ENCODE measurements at places on chromosomes 12 and 14.

DNA sequence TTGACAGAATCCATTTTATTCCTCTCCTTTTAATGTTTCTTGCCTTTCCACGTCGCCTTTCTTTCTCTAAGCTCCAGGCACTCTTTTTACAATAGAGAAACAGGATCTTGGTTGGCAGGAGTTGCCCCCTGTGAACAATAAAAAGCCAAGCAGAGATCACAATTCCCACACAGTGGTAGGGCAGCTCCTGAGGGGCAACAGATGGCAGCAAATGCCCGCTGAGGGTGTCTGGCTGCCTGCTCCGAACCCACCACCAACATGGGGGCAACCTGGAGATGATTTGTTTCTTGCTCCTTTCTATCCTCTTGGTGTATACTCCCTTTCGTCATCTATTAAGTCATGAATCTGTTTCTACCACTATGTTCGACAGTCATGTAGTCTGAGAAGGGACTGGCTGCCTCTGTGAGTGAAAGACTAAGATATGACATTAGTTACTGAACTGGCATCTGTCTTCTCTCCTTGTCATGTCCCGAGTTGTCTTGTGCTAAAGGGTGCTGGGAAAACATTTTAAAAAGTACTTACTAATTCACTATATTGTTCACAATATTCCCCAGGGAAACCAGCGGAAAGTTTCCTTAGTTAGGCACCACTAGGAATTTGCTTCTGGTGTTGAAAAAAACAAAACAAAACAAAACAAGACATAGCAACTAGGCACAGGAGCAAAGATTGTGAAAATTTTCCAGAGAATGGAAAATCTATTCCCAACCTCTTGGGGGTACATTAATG, 170.1 kb downstream of the STXBP6 start:
- DNase-seq: no peak

DNA sequence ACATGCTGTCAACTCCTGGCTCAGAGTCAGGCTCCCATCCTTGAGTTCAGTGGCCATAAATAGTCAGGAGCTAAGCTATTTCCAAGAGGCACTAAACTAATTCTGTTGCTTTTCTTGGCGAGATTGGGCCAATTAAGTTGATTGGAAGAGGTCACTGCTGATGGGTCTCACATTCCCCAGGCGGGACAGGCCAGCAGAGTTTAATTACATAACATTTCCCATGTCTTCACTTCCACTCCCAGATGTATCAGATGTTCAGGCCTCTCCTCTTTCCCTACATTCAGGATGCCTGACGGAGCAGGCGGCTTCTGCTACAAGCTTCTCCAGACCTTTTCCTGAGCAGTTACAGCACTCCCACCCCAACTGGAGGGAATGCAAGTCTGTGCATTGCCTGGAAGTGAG, 5.3 kb downstream of the NTF3 start:
- DNase-seq: no peak

DNA sequence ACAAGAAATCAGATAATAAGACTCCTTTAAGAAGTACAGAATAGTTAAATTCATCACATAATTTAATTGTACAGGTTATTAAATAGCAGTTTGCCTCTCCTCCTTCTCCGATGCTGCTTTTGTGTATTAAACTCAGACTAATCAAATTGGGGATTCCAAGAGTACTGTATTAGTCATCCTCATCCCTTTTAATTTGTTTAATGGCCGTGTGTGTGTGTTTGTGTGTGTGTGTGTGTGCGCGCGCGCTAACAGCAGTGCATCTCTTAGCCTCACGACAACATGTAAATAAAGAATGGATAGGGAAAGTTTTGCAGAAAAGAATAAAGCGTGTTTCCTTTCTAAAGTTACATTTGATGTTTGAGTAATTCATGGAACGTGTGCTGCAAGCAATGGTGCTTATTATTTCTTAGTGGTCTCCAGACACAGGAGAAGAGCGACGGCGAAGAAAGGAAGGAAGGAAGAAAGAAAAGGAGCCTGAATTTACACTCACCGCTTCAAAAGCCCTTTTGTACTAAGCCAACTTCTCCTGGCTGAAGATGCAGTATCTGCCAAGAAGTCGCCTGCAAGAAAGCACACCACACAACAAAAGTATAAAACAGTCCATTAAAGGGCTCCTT, 220.3 kb downstream of the ASCL1 start:
- DNase-seq: no peak

GRCh38 chr12:23686095-23686494, 263.4 kb downstream of the SOX5 start:
- DNase-seq: no peak

- no peak for DNase-seq
These were observed 1.3 kb downstream of the GPRC5A start for GRCh38 chr12:12892681-12893141.

- no peak for DNase-seq
These were observed 350.4 kb downstream of the TMEM121 start for GRCh38 chr14:105876829-105877228.

DNA sequence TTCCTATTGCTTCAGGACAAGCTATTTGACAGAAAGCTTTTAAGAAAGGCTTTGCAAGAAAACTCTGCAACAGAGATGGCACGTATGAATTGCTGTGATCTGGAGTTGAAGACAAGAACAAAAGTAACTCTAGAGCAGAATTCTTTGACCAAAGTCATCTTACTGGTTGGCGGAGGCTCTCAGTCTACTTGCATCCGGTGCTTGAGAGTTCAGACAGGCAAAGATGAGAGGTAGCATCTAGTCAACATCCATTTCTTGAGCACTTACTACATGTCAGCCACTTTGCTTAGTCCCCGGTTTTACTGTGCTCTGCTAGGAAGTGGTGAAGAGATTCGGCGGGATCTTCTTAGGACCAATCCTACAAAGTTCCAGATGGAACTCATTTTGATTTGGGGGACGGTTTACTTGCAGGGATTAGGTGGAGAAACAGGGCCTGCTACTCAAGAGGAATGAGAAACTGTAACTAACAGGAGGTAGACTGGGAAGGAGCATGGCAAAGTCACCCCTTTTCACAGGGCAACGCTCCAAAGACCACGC, 404 bp upstream of the CCDC91 start:
- DNase-seq: no peak

DNA sequence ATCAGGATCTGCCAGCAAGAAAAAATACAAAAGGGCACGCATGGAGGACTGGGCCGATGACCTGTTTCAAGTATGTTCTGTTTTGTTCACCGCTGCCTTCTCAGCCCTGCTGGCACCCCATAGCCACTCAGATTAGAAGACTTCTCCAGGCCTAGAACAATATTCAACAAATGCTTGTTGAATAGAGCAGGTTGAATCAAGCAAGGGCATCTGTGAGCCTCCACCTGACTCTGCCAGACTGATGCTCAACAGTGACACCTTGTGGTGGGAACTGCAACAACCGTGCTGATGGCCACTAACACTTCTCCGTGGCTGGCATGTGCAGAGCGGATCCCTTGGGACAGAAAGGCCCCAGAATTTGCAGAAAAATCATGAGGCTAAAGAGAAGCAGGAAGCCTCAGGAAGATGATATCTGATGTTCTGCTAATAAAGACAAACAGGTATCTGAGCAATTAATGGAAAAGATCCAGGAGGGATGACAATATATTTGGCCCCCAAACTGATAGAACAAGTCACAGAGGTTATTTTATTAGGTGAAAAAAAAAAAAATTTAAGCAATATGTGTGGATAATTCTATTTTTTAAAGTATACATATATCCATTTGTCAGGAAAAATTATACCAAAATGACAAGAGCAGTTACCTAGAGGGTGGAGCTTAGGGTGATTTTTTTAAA, 114.3 kb downstream of the KSR2 start:
- DNase-seq: peak; percentile 36

GRCh38 chr12:53324113-53324778, 2.8 kb upstream of the AAAS start:
- DNase-seq: peak; percentile 42

- DNase-seq: no peak
These were observed 252.4 kb upstream of the TBX3 start for GRCh38 chr12:114936148-114937079.

- DNase-seq: no peak
These were observed 33.4 kb upstream of the PNMA1 start for GRCh38 chr14:73747379-73748211.

DNA sequence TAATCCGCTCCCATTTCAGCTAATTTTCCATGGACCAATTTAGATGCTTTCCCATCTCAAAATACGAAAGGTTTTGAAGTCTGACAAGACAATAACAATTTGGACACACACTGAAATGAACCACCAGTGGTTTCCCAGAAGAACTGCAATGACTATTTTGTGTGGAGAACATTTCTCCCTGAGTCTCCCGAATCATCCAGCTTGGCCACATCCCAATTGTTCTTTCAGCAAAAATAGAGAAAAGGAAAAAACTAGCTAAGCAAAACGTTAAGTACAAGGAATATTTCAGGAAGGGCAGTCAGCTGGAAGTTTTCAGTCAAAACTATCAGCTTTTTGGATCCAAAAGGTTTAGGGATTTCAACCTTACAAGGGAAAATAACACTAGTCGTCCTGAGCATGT, 390.6 kb downstream of the KCNH5 start:
- DNase-seq: no peak

DNA sequence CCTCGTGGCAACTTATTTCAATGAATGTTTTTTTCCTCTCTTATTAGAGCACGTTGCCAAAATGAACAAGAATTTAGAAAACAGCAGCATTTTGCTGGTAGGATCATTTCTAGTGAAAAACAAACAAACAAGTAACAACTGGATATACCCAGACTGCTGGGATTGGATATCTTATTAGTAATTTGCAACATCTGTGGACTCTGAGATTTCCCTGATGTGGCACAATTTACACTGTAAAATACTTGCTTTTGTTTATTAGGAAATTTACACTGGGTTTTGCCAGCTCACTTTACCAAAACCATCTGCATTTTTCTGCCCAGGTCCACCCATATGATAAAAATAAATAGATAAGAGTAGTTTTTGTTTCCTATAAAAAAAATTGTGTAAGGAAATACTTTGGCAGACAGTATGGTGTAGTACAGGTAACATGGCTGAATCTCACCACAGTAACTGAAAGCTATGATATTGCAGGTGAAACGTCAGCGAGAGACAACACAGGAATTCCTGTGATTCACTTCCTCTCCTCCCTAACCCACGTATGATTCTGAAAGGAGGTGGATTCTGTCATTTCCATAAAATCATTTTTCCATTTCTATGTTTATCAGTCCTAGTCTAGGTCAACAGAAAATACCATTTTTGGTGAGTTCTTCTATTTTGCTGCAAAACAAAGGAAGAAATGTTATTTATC, 176.2 kb upstream of the NOVA1 start:
- no peak for DNase-seq

GRCh38 chr14:89723930-89724627, 230.5 kb downstream of the EFCAB11 start:
- no peak for DNase-seq

GRCh38 chr14:30854492-30854891, 19.9 kb upstream of the COCH start:
- DNase-seq: no peak

DNA sequence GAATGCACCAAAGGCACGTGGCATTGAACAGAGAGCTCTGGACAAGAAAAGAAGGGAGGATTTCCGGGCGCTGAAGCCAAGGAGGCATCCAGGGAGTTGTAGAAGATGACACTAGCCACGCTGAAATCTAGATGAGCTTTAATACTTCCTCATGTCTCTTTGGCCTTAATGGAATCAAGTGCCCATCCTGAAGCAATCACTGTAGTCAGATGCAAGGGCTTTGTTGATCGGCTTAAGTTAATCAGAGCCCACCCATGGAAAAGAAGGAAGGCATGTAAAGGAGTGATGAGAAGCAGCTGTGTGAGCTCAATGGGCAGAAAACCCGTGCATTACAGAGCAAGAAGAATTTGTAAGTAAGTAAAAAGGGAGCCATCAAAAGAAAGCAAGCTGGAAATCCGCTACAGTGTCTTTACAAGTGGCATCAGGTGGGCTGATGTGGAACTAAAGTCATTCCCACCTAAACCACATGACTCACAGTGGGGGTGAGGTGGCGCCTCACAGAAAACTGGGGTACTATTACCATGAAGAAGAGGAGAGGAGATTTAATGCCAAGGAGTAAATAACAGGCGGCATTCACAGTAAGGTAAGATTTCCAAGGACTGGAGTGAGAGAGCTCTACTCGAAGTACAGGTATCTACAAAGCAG, 48.4 kb downstream of the NDUFA12 start:
- no peak for DNase-seq

DNA sequence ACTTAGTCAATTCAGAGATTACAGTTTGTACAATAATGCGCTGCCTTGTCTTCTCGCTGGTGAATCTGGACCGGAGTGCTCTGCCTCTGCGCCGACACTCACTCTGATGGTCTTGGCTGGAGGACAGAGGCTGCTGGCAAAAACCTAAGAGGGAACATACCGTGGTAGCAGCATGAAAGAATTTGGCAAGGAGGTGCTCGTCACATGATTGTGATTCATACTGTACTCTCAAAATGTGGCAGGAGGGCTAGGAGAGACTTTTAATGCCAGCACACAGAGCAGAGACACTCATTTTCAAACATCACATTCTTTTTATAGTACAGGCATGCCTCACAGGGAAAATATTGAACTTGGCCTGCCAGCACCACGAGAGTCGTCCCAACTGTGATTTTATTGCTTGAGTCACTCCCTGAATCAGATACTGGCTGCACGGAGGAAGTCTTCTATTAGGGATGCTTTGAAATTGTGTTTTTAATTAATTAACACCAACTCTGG, 67.8 kb downstream of the HMGA2 start:
- no peak for DNase-seq

DNA sequence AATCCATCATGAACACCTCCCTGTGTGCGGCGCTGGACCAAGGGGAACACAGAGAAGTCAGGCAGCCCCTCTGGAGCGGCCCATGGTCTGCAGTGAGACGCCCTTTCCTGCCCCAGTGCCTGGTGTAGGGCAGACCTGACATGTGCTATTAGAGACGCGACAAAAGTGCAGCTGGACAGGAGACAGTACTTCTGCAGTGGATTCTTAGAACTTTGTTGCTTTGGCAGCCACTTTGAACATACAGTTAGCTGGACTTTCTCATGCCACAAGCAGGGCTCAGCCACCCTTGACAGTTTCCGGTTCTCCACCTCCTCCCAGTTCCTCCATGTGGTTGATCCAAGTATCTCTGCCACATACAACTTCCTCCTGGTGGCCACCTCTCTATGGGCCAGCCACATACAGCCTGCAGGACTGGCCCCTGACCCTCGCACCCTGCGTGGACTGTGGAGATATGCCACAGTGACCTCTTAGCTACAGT, 45.9 kb downstream of the LGMN start:
- DNase-seq: no peak

- no peak for DNase-seq
These were observed 6.4 kb upstream of the SFSWAP start for GRCh38 chr12:131704509-131704908.

- no peak for DNase-seq
These were observed 21.3 kb downstream of the MLXIP start for GRCh38 chr12:122099856-122100255.

Data from stimulated activated CD4-positive, alpha-beta T cell treated with anti-CD3 and anti-CD28 coated beads, Interleukin-1b, Interleukin-23, amount 100 ng/mL, for 24 hours (primary cell).